ENCODE measurements at places on chromosomes 1 and 21.

GRCh38 chr1:244099258-244099930, 48.3 kb downstream of the ZBTB18 start:
- no peak for DNase-seq

DNA sequence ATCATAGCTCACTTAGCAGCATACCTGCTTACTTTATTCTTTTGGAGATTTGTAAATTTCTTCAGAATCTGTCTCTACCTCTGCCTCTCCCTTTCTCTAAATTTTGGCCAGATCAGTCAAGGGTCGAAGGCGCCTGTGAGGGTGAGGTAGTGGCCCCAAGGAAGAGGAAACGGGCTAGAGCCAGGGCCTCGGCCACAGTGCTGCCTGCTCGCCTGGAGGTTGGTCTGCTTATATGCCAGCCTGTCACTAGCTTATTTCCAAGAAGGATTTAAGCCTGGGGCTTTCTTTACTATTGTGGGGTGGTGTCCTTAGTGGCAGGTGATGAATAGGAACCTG, 19.6 kb downstream of the PEX14 start:
- no peak for DNase-seq

GRCh38 chr1:115797486-115797885, 29.0 kb upstream of the CASQ2 start:
- DNase-seq: no peak

DNA sequence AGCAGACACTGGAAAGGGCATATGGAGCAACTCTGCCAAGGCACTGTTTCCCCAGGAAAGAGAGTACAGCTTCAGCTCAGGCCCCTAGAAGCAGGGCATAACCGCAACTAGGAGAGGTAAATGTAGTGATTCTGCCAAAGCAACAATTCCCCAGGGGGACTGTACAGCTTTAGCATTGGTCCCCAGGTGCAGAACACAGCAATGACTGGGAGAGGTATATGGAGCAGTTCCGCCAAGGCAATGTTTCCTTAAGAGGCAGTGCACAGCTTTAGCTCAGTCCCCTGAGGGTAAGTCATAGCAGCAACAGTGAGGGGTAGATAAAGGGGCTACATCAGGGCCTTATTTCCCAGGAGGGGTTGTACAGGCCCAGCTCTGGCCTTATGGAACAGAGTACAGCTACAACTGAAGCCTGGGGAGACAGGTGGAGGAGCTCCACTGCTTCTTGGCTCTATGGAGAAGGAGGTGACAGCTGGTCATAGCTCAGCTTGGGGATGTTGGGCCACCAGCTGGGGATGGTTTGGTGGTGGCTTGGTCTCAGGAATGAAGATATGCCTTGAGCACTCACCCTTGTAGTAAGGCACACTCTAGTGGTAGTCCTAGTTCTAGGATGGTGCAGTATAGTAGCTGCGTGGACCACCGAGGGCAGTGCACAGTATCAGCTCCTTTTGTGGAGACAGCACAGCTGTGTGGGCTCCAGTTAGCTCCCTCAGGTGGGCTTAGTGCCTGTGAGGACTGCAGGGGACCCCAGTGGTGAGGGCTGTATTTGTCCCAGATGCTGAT, 582.7 kb downstream of the PTPRC start:
- DNase-seq: no peak

GRCh38 chr1:221605569-221605968, 136.3 kb downstream of the DUSP10 start:
- DNase-seq: no peak

GRCh38 chr1:26839339-26839722, 12.8 kb downstream of the ZDHHC18 start:
- DNase-seq: no peak

- DNase-seq: no peak
These were observed 113.1 kb upstream of the RGS18 start for GRCh38 chr1:192045131-192045530.
